ENCODE measurements at places on chromosomes 4 and X.
A peak's percentile ranks its signal among the peaks of the same experiment; 100 is the strongest.

DNA sequence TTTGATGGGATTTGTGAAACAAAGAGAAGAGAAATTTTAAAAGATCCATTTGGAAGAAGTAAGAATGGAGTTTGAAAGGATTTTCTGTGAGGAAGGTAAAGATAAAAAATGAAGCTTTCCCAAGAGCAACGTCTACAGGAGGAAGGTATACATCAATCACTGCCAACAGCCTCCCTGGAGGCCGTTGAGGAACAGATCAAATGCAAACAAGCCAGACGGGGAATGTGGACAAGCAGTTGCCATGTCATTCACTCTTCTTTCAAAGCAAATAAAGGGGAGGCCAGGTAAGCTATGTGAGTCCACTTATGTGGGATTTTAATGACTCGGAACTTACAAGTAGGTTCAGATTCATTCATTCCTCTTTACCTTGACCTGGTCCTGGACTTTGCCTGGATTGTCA, 1020.5 kb upstream of the AGA start:
- DNase-seq, result no peak

GRCh38 chr4:101184668-101185067, 162.7 kb downstream of the PPP3CA start:
- DNase-seq, result no peak

DNA sequence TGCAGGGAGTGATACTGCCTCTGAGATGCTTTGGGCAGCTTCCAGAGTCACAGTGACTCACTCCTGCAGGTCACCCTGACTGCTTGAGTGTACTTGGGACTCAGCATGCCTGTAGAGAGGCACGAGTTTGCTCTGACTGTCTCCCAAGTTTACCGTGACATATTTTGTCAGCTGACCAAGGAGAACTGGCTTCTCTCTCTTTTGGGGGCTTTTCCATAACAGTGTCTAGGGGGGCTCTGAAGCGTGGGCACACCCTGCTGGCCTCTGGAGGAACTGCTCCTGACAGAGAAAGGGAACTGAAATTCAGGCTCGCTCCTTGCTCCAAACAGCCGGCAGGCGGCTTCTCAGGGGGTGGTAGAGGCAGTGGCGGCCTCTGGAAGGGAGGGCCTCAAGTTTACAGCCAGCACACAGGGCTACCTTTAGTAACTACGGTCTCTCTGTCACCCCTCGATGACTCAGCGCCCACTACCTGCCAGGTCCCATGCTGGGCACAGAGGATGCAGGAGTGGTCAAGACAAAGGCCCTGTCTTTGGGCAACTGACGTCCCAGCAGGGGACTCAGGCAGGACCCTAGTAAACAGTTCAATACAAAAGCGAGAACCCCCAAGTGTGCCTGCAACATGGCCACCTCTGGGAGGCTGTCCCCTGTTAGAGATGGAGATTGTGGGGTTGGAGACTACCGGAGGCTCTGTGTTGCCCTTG, 17.8 kb downstream of the ZNF185 start:
- DNase-seq, result peak; percentile 64

DNA sequence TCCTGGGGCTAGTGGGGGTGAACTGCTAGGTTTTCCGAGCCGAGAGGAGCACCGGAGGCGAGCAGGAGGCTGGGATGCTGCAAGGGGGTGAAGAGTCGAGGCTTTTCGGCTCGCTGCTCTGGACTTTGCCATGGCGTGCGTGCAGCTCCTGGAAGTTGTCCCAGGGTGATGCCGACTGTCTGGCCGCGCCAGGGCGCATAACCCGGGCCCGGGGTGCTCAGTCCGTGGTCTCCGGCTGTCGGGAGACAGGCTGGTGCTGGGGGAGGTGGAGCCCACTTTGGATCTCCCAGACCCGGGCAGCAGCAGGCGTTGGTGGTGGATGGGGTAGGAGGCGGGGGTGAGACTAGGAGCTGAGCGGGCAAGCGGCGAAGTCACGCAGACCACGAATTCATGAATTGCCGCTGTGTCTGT, 793 bp downstream of the GRIA3 start:
- DNase-seq, result no peak

DNA sequence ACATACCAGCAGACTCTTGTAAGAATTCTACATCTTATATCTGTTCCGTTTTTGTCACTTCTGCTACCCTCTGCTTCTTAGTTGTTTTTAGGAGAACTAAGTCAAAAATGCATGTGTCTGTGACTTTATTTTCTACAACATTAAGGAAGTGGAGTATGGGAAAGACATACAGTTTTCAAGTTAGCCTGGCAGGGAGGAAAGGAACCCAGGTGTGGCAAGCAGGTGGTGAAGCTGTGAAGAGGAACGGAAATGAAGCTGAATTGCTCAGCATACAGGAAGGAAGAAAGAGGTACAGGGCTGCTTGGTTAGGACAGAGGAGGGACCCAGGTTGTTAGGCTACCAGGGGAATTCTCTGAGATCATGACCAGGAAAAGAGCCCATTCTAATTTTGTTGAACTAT, 9.4 kb downstream of the GPRIN3 start:
- no peak for DNase-seq

DNA sequence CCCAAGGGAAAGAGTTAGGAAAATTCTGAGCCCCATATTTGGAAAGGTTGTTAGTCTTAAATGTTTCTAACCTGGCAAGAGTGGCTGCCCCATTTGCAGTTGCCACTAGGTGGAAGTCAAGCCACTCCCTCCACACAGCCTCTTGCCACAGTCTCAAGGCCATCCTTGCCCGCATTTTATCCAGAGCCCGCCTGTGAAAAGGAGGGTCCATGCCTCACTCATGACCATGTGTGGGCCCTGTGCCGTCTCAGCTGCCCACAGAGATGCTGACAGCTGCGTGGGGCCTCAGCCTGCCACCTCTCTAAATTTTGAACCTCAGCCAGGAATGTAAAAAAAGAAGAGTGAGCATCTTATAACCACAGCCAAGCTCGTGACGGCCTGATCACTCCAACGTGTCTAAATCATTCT, 201.5 kb upstream of the FAM241A start:
- peak; percentile 53 for DNase-seq

- DNase-seq, result no peak
Measured at GRCh38 chrX:24201216-24201615, 51.7 kb downstream of the ZFX start.

DNA sequence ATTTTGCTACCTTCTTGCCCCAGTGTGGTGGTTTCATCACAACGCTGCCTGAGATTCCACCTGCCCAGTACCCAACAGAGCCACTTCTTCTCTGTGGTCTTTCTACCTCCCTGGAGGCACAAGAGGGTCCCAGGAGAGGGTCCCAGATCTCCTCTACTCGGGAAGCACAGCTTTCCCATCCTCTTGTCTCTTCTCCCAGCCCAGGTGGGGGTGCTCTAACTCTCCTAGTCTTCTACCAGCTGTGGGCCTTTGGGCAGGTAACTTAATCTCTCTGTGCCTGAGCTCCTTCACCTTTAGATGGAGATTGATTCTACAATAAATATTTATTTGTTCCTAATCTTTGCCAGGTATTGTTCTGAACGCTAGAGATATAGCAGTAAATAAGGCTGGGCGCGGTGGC, 1.8 kb upstream of the HPGDS start:
- DNase-seq, result no peak

DNA sequence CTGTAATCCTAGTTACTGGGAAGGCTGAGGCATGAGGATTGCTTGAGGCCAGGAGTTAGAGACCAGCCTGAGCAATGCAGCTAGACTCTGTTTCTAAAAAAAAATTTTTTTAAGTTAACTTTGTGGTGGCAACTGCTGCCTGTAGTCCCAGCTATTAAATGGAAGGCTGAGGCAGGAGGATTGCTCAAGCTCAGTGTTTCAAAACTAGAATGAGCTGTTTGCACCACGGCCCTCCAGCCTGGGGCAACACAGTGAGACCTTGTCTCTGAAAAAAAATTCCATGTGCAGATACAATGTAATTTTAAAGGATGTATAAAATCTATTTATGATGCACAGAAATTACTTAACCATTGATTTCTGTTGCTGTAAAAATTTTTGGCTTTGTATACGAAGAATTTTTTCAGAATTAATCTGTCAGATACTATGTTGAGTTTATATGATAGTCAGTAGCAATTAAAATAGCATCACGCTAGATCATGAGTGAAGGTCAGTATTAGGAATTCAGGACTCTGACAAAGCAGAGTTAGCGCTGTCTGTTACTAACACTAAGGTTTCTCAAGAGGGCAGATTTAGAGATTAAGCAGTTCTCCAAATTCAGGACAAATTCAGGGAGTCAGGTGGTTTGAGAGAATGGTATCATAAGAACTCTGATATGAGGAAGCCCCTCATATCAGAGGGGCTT, 8.3 kb upstream of the AGA start:
- DNase-seq, result no peak

DNA sequence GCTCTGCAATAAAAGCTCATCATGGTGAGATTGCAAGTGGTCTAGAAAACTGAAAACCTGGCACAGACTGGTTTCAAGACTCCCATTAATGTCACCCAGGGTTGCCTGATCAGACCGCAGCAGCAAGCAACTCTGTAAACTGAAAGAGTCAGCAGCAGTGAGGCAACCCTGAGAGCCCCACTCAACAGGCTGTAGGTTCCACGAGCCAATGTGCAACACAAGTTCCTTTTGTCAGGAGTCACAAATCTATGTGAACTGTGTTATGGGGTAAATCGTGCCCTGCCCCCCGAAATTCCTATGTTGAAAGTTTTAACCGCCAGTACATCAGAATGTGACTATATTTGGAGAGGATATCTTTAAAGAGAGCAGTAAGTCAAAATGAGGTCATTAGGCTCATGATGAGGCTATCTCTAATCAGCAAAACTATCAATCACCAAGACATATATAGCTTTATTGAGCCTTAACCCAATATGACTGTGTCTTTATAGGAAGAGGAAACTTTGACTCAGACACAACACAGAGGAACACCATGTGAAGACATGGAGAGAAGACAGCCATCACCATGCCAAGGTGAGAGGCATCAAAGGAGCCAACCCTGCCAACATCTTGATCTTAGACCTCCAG, 94.0 kb downstream of the FBXO8 start:
- DNase-seq, result no peak

- DNase-seq, result no peak
Measured at GRCh38 chr4:134365852-134366251, 164.3 kb upstream of the PABPC4L start.

GRCh38 chrX:41732260-41732659, 8.3 kb downstream of the GPR82 start:
- no peak for DNase-seq

GRCh38 chr4:36244257-36245082, at the start of gene ARAP2:
ARAP2 (minus strand) TSS chr4:36244514; CDS start chr4:36229486, 15,028 bp downstream.
- no peak for DNase-seq

GRCh38 chr4:20711335-20711734, 11.1 kb downstream of the PACRGL start:
- DNase-seq, result no peak

DNA sequence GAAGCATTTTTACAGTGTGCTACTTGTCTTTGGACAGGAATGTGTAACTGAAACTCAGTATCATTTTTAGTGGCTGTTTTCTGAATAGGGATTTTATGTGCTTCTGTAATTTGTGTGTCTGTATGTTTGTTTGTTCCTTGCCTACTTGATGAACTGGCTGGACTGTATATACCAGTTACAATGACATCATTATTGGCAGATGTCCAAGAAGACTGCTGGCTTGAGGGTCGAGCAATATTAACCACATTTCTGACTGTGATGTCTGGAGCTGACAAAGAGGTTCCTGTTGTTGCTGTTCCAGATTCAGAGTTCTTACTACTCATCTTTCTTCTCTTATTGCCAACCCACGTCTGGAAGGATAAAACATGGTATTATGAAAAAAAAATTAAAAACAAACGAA, 33.0 kb downstream of the HDX start:
- DNase-seq, result no peak

- DNase-seq, result no peak
Measured at GRCh38 chr4:82957045-82957444, 53.6 kb downstream of the LIN54 start.

- no peak for DNase-seq
Measured at GRCh38 chr4:7736436-7737267, 203.0 kb downstream of the AFAP1 start.

- DNase-seq, result no peak
Measured at GRCh38 chr4:140928880-140929279, 172.7 kb upstream of the TBC1D9 start.

- peak; percentile 77 for DNase-seq
Measured at GRCh38 chrX:129925305-129926092, 19.5 kb downstream of the UTP14A start.

DNA sequence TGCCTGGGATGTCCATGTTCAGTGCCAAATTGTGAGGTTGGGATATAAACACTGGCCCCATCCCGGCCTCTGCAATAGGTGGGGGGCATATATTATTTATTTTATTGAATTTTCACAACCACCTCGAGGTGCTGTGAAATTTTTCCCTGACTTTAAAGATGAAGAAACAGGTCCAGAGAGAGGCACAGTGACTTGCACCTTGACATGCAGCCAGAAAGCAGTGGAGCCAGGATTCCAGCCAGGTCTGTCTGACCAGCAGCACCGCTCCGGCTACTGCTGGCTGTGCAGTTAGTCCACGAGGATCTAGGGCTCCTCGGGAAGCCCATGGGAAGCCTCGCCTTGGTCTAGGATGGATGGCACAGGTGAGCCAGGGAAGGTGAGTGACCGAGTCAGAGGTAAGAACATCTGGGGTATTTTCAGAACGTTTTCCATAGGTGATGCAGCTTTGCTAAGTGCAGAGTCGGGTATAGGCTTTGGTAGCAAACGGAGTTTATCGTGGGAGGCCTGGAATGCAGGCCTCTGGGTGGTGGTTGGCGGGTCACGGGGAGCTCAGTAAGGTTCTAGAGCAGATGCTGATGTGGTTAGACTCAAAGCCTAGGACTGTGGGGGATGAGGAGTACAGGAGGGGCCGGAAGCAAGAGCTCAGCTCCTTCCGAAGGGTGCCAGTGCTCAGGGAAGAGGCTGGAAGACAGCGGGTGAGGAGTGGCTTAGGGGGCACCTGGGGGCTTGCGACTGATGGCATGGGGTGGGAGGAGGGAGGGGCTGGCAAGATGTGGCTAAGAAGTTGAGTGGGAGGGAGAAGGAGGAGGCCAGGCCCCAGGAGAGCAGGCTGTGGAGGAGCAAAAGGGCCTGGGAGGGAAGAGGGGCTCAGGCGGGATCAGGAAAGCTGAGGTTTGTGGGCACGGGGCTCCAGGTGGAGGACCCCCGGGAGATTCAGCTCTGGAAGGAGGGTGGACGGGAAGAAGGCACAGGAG, 107.7 kb upstream of the LRPAP1 start:
- no peak for DNase-seq

GRCh38 chrX:87961471-87961870, 443.9 kb downstream of the KLHL4 start:
- no peak for DNase-seq

GRCh38 chr4:97761445-97762114, 381.7 kb downstream of the STPG2 start:
- DNase-seq, result no peak

- DNase-seq, result no peak
Measured at GRCh38 chr4:5996641-5997040, 21.6 kb downstream of the C4orf50 start.

DNA sequence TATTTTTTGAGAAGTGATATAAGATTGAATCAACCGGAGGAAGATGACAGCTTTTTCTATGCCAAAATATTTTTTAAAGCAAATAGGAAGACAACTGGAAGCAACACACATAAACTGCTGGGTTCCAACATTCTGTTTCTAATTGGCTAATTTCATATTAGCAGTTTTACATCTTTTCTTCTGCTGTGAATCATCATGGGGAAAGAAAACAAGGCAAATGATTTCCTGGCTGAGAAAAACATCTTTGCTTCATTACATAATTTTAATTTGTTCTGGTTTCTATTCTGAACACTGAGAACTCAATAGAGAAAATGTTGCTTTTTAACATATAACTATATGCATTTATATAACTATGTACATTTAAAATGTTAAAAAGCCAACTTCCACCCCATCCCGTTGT, 2518.5 kb downstream of the ARAP2 start:
- DNase-seq, result no peak

GRCh38 chr4:130329036-130329435, 1233.1 kb downstream of the C4orf33 start:
- no peak for DNase-seq

GRCh38 chr4:88939697-88940096, 117.3 kb downstream of the FAM13A start:
- no peak for DNase-seq
